ENCODE measurements at places on chromosomes 4 and X.
A peak's percentile ranks its signal among the peaks of the same experiment; 100 is the strongest.

DNA sequence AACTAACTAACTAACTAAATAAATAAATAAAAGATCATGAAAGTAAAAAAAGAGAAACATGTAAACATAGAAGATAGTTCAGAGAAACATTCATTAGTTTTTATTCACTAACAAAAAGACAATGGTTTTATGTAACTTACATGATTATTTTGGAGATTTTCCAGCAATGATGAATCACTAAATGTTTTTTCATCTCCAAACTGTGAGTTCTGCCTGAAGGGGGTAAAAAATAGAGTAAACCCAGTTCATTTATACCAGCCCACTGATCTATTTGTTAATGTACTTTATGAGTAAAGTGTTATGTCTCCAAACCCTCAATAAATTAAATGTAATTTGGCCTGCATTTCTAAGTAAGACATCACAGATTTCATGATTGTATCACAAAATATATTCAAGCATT, 101.1 kb downstream of the ATP8A1 start:
- DNase-seq, result no peak

DNA sequence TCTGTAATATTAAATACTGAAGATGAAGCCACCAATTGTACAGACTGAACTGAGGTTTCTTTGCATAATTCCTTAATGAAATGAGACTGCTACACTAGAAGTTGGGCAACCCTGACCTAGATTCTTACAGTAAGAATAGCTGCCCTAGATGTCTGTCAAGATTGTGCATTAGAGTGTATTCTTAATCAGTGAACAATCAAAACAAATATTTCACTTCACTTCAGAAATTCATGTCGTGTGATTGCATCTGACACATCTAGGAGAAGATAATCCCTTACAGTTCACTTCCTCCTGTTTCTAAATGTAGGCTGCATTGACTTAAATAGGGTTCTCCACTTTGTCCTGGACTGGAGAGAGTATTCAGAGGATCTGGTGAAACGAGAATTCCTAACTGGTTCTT, 283.1 kb downstream of the HNRNPD start:
- DNase-seq, result no peak

GRCh38 chr4:630656-631055, 5.3 kb downstream of the PDE6B start:
- DNase-seq, result no peak

- DNase-seq, result no peak
Measured at GRCh38 chr4:108171339-108172230, 2.9 kb upstream of the LEF1 start.

GRCh38 chr4:157265281-157265680, 44.8 kb downstream of the GRIA2 start:
- DNase-seq, result peak; percentile 45

DNA sequence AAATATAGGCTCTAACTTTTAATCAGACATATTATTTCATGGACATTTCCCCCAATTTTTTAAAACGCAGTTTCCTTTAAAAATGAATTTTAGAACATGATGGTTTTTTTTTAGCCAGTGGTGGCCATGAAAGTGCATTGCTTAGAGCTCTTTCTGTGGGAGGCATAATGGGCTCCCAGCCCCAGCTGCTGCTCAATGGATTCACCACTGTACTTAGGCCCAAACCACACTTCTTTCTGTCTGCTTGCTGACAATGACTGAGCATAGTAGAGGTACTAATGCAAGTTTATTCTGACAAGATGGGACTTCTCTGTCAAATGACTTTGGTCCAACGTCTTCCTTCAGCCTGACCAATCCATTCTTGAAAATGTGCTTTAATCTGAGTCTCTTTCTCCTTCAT, 400.2 kb upstream of the GRIA3 start:
- DNase-seq, result no peak

DNA sequence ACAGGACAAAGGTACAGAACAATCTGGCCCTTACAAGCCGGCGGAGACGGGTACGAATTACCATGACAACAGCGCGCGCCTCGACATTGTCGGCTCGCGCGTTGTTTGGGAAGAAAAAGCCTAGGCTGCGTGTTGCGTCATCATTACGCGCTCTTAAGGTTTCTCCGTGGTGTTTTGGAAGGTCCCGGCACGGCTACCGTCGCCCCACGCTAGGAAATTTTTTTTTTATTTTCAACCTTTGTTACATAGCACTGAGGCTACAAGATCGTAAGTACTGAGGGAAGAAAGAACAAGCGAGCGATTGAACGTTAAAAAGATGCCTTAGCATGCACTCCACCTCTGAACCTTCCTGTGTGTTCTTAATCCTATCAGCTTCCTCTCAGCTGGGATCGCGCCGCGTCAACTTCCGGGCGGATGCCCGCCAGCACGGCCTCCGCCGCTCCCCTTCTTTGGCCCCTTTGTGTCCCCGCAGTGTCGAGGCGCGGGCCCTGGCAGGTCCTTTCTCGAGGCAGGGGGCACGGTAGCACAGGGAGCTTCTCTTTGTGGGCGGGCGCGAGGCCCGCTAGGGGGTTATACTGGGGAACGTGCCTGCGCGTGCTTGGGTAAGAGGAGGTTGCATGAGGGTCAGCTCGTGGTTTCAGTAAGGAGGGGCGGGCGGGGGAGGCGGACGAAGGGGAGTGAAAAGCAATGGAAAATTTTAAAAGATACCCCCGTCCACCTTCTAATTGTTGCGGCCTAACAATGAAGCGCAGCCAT, at the start of gene SMARCAD1:
Gene SMARCAD1 (plus strand): TSS at position 397 of the 756 bp plus-strand sequence. CDS start 530 bp downstream, outside the sequence.
- peak; percentile 78 for DNase-seq

DNA sequence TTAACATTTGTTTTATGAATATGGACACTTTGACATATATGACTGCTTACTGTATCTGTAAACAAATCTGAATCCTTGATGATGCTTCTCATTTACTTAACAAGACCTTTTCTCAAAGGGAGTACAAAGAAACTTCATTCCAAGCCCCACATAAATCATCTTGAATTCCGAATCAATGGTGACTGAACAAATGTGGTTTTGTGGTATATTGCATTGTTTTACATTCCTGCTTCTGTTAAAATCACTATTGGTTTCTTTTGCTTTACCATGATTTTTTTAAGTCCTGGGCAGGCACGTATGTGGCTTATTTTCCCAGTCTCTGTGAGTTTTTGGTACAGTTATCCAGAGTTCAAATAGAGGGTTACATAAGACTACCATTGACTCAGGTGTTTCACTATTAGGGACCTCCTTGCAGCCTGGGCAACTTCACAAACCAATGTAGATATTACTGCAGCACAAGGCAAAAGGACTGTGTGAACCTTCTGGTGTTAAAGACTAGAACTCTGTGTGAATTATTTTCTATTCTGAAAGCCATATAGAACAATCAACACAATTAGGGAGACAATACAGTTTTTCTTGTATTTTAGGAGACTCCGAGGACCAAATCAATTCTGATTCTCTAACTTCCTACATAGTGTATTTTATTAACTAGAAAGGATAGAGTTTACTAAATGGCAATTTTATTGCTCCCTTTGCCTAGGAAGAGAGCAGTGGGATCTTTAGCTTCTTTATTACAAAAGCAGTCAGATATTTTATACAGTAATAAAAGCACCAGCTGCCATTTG, 196.4 kb downstream of the GALNTL6 start:
- no peak for DNase-seq

DNA sequence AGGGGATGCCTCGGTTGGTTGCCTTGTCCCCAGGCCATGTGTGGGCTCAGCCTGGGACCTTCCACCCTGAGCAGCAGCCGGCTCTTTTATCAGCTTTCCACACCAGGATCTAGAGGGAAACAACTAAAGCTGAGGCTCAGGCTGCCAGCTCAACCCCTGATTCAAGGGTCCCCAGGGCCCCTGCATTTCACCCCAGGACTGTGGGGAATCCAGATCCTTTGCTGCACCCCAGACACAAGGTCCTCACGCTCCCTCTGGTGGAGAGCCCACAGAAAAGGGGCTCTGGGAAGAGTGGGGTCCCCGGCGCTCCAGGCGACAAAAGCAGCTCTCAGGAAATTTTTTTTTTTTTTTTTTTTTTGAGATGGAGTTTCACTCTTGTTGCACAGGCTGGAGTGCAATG, 64.3 kb downstream of the ZFYVE28 start:
- DNase-seq, result no peak

DNA sequence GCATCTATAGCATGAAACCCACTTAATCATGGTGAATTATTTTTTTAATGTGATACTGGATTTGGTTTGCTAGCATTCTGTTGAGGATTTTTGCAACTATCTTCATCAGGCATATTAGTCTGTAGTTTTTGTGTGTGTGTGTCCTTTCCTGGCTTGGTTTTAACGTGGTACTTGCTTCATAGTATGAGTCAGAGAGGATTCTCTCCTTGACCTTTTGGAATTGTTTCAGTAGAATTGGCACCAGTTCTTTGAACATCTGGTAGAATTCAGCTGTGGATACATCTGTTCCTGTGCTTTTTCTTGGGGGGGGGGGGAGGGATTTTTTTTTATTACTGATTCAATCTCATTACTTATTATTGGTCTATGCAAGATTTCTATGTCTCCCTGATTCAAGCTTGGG, 232.0 kb upstream of the KLF8 start:
- DNase-seq, result no peak

DNA sequence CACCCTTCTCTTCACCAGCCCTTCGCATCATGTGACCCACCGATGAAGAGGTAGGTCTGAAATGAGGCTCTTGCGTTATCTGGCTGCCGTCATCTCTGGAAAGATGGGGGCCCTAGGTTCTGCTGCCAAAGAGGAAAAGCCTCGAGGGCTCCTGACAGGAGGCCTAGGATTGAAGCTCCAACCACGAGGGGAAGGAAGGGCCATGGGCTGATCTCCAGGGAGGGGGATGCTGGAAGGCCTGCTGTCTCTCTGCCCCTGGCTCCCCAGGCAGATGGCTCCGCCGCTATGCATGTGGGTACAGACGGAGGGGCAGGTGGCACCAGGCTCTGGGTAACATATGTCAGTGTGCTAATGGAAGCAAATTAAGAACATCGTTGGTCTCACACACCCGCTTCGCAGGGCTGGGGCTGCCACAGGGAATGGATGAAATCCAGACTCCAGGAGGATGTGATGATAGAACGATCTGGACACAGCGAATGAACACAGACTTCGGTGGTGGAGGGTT, 44.9 kb downstream of the AFAP1 start:
- DNase-seq, result peak; percentile 94

- DNase-seq, result no peak
Measured at GRCh38 chr4:173357939-173358338, 12.8 kb upstream of the SAP30 start.

Measured in cerebellar nuclear complex (tissue), 1 donor.